NCI-H1436 treated with DMSO at 0.1 percent for 48 hours (cell line): ENCODE measurements at places on chromosomes 1 and 21.
A peak's percentile ranks its signal among the peaks of the same experiment; 100 is the strongest.

GRCh38 chr21:15276243-15276642 lies 211.4 kb upstream of the NRIP1 start:
- DNase-seq = no peak

- DNase-seq = no peak
Measured at GRCh38 chr1:185318431-185319138, 1.5 kb upstream of the IVNS1ABP start.

GRCh38 chr1:159162516-159163265 lies 8.7 kb upstream of the CADM3 start:
- DNase-seq = no peak

- no peak for DNase-seq
Measured at GRCh38 chr1:232590744-232591082, 39.2 kb downstream of the SIPA1L2 start.

- no peak for DNase-seq
Measured at GRCh38 chr1:55015123-55015522, 16.4 kb downstream of the BSND start.

- no peak for DNase-seq
Measured at GRCh38 chr1:16967095-16967575, 13.3 kb downstream of the MFAP2 start.

DNA sequence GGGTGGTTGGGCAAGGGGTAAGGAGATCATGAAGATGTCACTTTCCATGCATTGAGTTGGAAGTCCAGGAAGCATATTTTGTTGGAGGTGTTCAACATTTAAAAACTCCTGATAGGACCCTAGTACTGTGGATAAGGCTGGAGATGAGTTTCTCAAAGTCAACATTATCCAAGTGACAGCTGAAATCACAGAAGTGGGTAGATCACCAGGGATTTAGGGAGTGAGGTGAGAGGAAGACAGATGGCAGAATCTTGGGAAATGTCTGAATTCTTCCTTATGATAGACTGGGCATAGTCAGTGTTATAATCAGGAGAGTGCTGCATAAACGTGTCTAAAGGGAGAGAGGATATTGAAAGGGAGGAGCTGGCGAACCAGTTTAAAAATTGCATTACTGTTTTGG lies 5.3 kb upstream of the RASAL2 start:
- DNase-seq = no peak

DNA sequence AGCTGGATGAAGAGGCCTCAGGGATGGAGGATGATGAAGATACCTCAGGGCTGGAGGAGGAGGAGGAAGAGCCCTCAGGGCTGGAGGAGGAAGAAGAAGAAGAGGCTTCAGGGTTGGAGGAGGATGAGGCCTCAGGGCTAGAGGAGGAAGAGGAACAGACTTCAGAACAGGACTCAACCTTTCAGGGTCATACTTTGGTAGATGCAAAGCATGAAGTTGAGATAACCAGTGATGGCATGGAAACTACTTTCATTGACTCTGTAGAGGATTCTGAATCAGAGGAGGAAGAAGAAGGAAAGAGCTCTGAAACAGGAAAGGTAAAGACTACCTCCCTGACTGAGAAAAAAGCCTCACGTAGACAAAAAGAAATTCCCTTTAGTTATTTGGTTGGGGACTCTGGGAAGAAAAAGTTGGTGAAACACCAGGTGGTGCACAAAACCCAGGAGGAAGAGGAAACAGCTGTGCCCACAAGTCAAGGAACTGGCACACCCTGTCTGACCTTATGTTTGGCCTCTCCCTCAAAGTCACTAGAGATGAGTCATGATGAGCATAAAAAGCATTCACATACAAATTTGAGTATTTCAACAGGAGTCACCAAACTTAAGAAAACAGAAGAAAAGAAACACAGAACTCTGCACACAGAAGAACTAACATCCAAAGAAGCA lies 15.4 kb downstream of the L1TD1 start:
- no peak for DNase-seq

GRCh38 chr1:14620941-14621340 lies 22.5 kb downstream of the KAZN start:
- DNase-seq = no peak

- no peak for DNase-seq
Measured at GRCh38 chr1:89710498-89711139, 77.7 kb downstream of the LRRC8C start.

DNA sequence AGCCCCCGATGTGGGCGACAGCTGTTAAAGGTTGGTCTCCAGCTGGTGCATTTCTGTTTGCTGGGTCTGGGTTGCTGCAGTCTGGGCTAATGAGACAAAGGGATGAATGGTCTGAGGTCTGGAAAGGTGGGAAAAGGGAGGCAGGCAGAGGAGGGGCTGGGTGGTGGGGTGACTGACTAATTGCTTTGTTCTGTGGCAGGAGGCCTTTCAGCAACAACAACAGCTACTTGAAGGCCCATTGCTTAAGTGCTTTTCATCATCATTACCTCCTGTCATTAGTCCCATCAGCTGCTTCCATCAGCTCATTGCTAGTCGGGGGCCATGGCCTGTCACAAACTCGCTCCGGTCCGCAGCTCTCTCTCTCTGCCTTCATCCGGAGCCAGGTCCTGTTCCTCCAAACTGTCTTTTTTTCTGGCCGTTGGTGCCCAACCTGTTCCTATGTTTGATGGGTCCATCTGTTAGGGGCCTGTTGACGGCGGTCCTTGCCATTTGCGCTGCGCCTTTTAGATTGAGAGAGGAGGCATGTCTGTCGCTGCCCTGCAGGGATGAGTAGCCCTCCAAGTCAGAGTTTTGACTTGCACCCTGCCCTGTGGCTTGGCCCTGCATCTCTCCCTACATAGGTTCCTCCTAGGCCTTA lies 105.6 kb upstream of the PLXNA2 start:
- peak; percentile 41 for DNase-seq

DNA sequence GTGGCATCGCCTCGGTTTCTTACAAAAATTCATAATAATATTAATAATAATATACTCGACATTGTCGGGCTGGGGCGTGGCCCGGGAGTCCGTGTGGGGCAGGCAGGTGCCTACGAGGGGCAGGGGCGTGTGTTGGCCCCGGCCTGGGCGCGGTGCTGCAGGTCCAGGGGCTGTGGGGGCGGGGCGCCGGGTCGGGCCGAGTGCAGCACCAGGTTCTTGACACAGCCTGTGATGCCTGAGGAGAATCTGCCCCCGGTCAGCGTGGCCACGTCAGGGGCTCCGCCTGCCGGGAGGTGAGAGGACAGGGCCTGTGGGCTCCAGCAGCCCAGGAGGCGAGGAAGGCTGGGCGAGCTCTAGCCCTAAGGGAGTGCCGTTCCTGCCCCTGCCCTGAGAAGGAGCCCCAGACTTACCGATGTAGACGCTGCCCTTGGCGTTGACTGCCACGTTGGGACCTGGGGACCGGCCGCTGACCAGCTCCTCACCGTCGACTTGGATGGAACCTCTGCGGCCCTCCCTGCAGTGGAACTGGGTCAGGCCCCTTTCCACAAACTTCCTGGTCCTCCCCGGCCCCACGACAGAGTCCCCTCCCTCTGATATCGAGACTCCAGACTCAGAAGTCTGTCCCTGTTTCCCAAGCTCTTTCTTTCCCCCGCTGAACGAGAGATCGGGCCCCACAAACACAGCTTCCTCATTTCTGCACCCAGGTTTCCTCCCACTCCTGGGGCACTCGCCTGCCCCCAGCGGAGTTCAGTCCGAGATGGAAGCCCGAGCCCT lies 11.3 kb downstream of the LDLRAD2 start:
- DNase-seq = no peak

- no peak for DNase-seq
Measured at GRCh38 chr1:19425646-19426239, 59.6 kb downstream of the CAPZB start.

GRCh38 chr1:228748431-228748830 lies 13.2 kb downstream of the RHOU start:
- DNase-seq = no peak

GRCh38 chr1:156428746-156429288 lies 59.8 kb downstream of the RHBG start:
- DNase-seq = no peak

GRCh38 chr1:213393860-213394259 lies 342.8 kb downstream of the RPS6KC1 start:
- no peak for DNase-seq

DNA sequence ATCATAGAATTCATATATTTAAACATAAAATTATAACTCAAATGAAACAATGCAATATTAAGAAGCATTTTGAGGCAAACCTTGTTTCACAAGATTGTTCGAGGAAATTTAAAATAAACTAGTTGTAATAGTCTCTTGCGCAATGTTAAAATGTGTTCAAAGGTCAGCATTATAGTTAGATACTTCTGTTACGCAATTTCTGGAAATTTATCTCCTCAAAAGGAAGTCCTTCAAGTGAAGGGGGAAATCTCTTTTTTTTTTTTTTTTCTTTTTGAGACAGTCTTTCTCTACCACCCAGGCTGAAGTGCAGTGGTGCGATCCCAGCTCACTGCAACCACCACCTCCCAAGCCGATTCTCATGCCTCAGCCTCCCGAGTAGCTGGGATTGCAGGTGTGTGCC lies 52.1 kb downstream of the FMO4 start:
- no peak for DNase-seq

DNA sequence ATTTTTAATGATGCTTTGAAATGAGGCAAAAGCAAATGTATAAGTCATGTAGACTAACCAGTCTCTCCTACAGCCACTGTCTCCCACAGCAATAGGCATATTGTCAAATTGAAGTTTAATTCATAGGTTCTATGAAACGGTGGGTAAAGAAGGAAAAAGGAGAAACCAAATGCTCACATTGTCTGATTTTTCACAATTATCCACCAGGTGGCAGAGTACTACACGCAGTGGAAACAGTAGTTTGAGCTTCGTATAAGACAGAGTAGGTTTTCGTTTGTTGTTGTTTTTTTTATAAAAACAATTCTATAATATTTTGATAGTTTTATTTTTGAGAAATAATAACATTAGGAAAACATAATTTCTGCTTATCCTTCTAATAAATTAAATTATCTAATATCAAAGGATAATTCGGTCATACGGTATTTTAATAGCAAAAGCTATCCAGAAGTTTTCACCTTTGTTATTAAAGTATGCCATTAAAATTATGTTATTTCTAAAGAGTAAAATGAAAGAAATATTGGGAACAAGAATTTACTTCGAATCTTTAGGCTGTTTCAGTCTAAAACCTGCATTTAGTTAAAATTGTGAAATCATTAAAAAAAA lies 39.1 kb downstream of the TYW3 start:
- peak; percentile 21 for DNase-seq

DNA sequence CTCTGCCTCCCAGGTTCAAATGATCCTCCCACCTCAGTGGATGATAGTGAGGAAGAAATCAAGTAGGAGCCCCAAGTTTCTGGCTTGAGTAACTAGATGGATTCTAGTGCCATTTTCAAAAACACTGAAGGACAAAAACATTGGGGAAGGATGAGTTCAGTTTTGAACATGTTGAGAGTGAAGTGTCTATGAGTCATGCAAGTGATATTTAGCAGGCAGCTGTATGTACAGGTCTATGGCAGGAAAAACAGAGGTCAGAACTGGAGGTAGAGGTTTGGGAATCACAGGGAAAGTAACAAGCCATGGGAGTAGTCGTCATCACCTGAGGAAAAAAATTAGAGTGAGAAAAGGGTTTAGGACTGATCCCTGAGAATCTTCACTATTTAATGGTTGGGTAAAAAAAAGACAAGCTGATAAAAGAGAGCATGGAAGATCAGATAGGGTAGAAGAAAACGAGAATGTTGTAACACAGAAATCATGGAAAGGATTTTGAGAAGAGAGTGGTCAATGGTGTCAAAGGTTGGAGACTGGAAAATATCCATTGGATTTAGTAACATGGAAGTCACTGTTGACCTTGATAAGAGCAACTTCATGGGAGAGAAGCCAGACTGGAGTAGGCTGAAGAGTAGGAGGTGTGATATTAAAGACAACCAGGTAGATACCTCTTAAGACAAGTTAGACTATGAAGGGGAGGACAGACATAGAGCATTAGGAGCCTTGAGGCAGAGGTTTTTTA lies 53.1 kb downstream of the DIPK1A start:
- DNase-seq = no peak

DNA sequence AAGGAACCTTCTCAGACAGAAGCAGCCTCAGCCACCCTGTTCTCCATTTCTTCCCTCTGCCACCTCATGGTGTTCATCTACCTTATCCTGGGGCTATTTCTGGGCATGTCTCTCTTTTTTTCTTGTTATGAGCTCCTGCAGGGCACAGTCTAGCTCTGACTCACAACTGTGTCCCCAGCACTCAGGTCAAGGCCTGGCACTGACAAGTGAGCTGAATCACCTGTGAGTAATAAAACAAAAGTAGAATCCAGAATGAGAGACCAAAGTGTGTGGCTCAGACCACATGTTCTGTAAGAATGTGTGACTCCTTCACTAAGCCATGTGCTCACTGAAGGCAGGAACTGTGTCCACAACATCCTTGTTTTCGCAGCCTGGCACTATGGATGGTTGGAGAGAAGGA lies 23.2 kb downstream of the C1orf94 start:
- DNase-seq = no peak

DNA sequence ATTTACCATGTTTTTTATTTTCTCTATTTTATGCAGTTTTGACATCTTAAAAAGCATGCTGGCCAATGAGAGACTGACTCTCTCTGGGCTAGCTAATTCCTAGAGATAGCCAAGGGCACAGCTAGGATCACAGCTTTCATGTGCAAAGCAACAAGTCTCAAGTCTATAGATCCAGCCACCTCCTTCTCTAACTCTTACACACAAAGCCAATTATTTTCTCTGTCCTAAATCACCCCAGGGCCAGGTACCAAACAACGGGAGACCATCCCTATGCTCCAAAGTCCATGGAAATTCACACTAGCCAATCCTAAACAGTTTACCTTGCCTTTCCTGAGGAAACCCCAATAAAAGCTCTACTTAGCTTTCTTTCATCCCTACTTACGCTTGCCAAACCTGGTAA lies 38.0 kb downstream of the ARHGAP29 start:
- DNase-seq = no peak

GRCh38 chr1:19514391-19514831 lies 29.1 kb upstream of the CAPZB start:
- DNase-seq = no peak

- DNase-seq = peak; percentile 90
Measured at GRCh38 chr1:178093494-178093950, 382 bp upstream of the RASAL2 start.

- DNase-seq = no peak
Measured at GRCh38 chr1:202121006-202121405, 1.7 kb upstream of the GPR37L1 start.

GRCh38 chr1:46517932-46518498 lies 28.4 kb downstream of the DMBX1 start:
- no peak for DNase-seq

GRCh38 chr1:81559662-81560350 lies 240.9 kb upstream of the ADGRL2 start:
- no peak for DNase-seq

- DNase-seq = no peak
Measured at GRCh38 chr1:212234431-212235395, 50.5 kb upstream of the PPP2R5A start.
